Left lobe of liver (tissue), 2 donors: ENCODE measurements at places on chromosomes 2 and 18. TPM values are rescaled to one million over a fixed set of nuclear protein-coding genes. Genes with fewer than 3 reads are reported as not detected.
A peak's percentile ranks its signal among the peaks of the same experiment; 100 is the strongest.

GRCh38 chr2:144431392-144431783, 88.5 kb downstream of the ZEB2 start:
- DNase-seq = no peak

- DNase-seq = no peak
These were observed 219.8 kb downstream of the ATAD2B start for GRCh38 chr2:23707096-23707495.

GRCh38 chr2:129929321-129930290, 49.9 kb upstream of the RAB6C start:
- DNase-seq = no peak

GRCh38 chr2:229169751-229170150, 101.3 kb downstream of the PID1 start:
- DNase-seq = no peak

DNA sequence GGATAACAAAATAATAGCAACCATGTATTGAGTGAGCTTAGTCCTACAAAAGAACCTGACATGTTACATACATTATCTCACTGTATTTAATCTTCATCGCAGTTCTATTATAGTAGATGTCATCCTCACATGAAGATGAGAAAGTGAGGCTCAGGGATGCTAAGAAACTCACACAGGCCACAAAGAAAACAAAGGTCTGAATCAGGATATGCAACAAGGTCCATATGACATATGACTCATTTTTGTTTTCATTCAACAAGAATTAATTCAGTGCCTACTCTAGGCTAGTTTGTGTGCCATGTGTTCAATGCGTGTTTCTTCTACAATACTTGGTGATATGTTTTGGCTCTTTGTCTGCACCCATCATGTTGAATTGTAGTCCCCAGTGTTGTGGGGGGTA, 219.7 kb upstream of the EPHA4 start:
- DNase-seq = no peak

DNA sequence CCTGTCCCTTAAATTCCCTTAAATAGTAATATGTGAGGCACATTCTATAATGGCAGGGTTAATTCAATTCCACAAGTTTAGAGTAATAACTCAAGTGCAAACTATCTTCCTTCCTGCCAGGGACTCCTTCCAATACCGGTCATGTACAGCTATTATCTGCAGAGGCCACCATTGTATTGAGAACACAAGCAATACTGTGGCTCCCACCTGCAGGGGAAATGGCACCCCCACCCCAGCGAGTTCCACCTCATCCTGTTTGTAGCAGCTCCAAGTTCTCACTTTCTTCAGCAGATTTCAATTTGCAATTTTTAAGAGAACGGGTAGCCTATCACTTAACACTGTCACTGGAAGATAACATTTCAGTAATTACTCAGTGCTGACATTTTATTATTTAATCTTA, 172.1 kb upstream of the PID1 start:
- no peak for DNase-seq

GRCh38 chr2:85924522-85924921, 35.7 kb upstream of the ST3GAL5 start:
- peak; percentile 78 for DNase-seq

The COX7A2L gene
- 38.5 TPM for total RNA-seq

The NETO1 gene
- total RNA-seq = not detected

The FAM110C gene
- 6.7 TPM for total RNA-seq

The HOXD13 gene
- not detected for total RNA-seq
